ENCODE measurements at places on chromosomes 3 and 15. TPM values are rescaled to one million over a fixed set of nuclear protein-coding genes. Genes with fewer than 3 reads are reported as not detected.

The AADACL2 gene
- total RNA-seq: not detected

The WNT5A gene
- 146 TPM for total RNA-seq

The ROBO1 gene
- total RNA-seq: 17.5 TPM

The GRK7 gene
- not detected for total RNA-seq

The TMEM108 gene
- not detected for total RNA-seq

The KBTBD13 gene
- total RNA-seq: not detected

The CLDN11 gene
- total RNA-seq: 1.9 TPM

The TLE3 gene
- 72.4 TPM for total RNA-seq

The WDR72 gene
- total RNA-seq: 1.8 TPM

The NME9 gene
- total RNA-seq: not detected

The CLDN18 gene
- total RNA-seq: not detected

The RBPMS2 gene
- total RNA-seq: 4.1 TPM

The B3GALNT1 gene
- 17.3 TPM for total RNA-seq

The ZPLD1 gene
- total RNA-seq: not detected

The TRPM1 gene
- not detected for total RNA-seq

The AHSG gene
- not detected for total RNA-seq

The P2RY14 gene
- not detected for total RNA-seq

The SCN11A gene
- total RNA-seq: not detected

The CCRL2 gene
- 1.2 TPM for total RNA-seq

The RGMA gene
- 3.3 TPM for total RNA-seq

The MRPL47 gene
- 51.3 TPM for total RNA-seq

The ACKR2 gene
- total RNA-seq: 1.0 TPM

The HYAL1 gene
- 1.3 TPM for total RNA-seq

The ACSBG1 gene
- total RNA-seq: 0.48 TPM

The LARP6 gene
- 31.2 TPM for total RNA-seq

The KIF23 gene
- total RNA-seq: 100 TPM

The CCDC191 gene
- total RNA-seq: 11.0 TPM

The BCL2A1 gene
- total RNA-seq: not detected

The CHL1 gene
- not detected for total RNA-seq

The CCR2 gene
- total RNA-seq: not detected

The TRAK1 gene
- total RNA-seq: 46.8 TPM

The IL16 gene
- total RNA-seq: 0.65 TPM

The GTPBP8 gene
- 34.3 TPM for total RNA-seq

The RASL12 gene
- not detected for total RNA-seq

The SMCO1 gene
- not detected for total RNA-seq

The C3orf70 gene
- not detected for total RNA-seq

The ELL3 gene
- total RNA-seq: 7.0 TPM

The TMEM212 gene
- not detected for total RNA-seq

The SLC9C1 gene
- not detected for total RNA-seq

The GOLGA8J gene
- total RNA-seq: not detected

The MKRN3 gene
- total RNA-seq: 26.1 TPM

The WDR93 gene
- total RNA-seq: 1.8 TPM

The SLC22A13 gene
- 0.44 TPM for total RNA-seq

The TNFAIP8L3 gene
- total RNA-seq: not detected

The CSTA gene
- total RNA-seq: 16.8 TPM

The SLC2A2 gene
- not detected for total RNA-seq

The MUSTN1 gene
- total RNA-seq: not detected
